Sciatic nerve (tissue), 2 donors: ENCODE measurements at places on chromosomes 12 and 14.

DNA sequence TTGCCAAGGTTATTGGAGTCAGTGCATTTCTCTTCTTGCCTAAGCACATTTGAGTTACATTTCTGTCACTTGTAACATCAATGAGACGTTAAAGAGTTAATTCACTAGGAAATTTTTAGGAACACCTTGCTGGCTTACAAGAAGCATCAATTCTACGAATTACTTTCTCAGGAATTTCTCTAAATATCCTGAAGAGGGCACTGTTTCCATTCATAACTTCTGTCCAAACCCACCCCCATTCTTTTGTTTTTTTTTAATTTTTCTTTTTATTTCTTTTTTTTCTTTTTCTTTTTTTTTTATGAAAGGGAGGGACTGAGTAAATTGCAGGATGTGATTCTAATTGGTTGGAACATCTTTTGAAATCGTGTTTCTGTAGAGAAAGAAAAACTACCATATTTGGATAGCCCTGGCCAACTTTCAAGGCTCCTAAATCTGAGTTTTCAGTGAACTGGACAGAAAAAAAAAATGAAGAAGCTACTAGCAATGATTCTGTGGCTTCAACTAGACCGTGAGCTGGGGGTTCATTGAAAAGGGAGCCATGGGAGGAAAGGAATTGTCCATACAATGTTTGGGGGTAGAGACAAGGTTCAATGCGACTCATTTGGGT is 285.3 kb downstream of the DAD1 start:
- DNase-seq = no peak

DNA sequence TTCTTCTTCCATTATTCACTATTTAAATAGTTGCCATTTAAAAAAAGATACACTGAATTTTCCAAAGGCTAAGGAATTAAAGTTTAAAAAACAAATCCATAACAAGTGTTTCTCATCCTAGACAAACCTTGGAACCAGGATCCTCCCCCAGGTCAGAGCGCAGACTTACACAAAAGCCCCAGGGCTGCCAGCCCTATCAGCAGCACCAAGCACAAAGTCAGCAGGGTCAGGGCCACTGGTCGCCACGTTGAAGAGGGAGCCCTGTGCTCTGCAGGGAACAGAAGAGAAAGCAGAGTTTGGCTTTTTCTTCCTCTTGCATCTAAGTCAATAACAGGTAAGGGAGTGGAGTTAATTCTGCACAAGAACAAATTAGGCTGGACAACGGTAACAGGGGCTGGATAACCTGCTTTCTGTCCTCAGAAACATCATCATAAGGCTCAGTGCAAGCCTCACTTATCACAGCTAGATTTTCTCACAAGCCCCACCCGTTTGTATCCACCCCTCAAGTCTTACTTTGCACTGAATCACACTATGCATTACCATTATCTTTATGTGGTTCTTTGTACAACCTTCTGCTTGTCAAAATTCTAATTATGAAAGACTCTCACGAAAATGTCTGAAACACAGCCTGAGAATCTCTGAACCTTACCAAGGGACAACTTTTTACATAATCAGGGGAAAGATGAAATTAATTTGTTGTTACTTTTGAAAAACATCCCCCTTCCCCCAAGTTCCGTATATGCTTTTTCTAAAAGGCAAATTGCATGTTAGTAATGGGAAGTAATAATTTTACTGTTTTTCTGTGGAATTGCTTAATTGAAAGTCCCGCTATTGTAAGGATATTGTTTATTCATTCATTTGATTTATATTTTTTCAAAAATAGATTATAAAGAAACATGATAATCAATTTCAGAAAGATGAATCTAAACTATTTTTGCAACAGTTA is 9.6 kb downstream of the CLEC1A start:
- DNase-seq = no peak

GRCh38 chr12:50929831-50930230 is 22.5 kb upstream of the HIGD1C start:
- DNase-seq = no peak

- DNase-seq = no peak
These were observed 1.0 kb downstream of the HOMEZ start for GRCh38 chr14:23284654-23285529.

GRCh38 chr14:55705651-55706364 is 125.8 kb downstream of the KTN1 start:
- DNase-seq = no peak

DNA sequence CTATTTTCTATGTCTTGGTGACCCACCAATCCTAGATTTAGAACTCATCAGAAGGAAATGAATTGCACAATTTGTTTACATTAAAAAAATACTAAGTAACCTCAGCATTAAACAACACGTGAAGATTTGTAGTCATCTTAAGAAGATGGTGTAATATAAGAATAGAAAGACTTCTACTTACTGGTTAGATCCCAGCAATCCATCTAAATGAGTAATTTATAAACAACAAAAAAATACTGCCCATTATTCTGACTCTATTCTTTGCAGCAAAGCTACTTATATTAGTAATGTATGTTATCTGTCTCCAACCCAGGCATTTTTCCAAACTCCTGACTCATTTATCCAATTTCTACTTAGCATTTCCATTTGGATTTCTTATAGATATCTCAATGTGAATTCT is 67.8 kb downstream of the CD163L1 start:
- no peak for DNase-seq

DNA sequence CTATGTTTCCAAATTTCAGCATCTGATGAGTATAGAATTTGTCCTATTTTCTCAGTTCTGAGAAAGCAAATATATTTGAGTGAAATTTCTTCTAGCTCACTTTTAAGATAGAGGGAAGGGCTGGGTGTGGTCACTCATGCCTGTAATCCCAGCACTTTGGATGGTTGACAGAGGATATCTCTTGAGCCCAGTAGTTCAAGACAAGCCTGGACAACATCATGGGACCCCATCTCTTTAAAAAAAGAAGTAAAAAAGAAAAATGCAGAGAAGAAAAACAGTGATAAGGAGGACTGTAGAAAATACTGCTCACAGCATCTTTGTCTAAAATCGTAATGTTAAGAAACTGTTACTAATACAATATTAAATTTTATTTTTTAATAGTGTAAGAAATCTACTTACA is 2.3 kb upstream of the OR6C70 start:
- DNase-seq = no peak

- DNase-seq = peak; percentile 77
These were observed 863 bp downstream of the DENND5B start for GRCh38 chr12:31589904-31590641.

- DNase-seq = no peak
These were observed 1108.8 kb upstream of the SEL1L start for GRCh38 chr14:82642425-82642824.
